Activated CD4-positive, alpha-beta T cell treated with anti-CD3 and anti-CD28 coated beads for 48 hours (primary cell): ENCODE measurements at places on chromosomes 5 and 9.

DNA sequence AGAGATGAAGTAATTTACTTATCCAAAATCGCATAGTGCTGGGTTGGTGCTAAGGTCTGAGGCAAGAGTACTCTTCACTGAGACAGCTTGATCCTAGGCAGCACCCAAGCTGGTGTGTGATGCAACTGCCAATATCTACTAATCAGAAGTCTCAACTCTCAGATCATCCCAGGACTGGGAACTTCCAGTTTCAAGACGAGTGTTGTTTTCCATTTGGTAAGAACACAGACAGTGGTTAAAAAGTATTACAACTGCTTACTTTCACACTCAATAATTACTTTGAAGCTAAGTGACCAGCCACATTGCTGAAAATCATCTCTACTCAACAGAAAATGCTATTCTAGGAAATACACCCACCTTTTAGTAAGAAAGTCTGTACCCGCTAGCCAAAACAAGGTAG is 45.3 kb downstream of the FBXW11 start:
- DNase-seq: peak; percentile 60

- DNase-seq: no peak
Observed at GRCh38 chr5:88842784-88843183, 40.2 kb downstream of the MEF2C start.

DNA sequence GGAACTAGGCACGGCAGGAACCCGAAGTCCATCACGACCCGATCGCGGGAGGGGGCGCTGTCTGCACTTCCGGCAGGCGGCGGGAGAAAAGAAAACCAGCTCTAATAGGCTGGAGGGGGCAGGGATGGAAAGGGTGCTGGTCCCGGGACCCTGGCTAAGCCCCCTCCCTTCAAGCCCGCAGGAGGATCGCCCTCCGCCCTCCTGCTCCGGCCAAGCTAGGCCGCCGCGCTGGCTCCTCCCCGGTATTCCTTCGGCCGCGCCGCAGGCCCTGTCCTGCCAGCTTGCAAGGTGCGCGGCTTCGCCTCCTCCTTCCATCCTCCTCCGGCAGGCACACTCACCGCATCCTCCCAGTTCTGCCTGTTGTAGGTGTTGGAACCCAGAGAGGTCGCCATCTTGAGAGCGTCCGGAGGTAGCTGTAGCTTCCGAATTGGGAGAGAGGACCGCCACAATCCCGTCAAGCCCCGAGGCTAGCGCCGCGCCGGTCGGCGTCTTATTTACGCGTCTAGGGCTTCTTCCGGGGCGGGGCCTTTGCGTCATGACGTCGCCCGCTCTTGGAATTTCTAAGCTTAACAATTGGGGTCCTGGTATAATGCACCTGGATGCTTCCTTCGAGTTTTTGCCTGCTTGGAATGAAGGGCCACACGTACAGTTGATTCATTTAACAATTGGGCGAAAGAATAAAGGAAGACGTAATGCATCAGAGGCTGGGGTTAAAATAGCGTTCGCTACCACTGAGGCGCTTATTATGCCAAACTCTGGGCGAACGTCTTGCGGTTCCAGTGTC is at the start of gene RBM22:
RBM22 (minus strand) TSS at position 469 of the 784 bp plus-strand sequence; CDS start at position 392, 77 bp downstream.
- DNase-seq: peak; percentile 94

- DNase-seq: no peak
Observed at GRCh38 chr9:69861011-69861410, 40.4 kb downstream of the CFAP95 start.

GRCh38 chr5:171707442-171707792 is 78.2 kb upstream of the SMIM23 start:
- DNase-seq: no peak

DNA sequence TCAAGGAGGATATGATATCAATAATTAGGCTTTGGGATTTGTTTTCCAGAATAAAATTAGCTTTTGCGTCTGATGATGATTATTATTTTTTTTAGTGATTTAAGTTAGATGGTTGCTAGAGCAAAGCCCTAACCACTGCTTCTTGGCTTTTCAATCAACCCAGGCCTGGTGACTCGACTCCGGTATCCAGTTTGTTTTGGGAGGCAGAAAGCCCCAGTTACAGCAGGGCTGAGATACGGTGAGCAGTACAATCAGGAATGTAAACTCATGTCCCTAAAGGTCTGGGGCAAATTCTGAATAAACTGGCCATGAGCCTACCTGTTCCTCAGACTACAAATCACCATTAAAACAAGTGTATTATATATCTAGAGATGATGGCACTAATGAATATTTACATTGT is 24.4 kb upstream of the CYFIP2 start:
- no peak for DNase-seq
